Lower leg skin (tissue), 4 donors: ENCODE measurements at places on chromosomes 2 and 18.

- no peak for DNase-seq
Measured at GRCh38 chr2:188142636-188143295, 148.9 kb upstream of the GULP1 start.

DNA sequence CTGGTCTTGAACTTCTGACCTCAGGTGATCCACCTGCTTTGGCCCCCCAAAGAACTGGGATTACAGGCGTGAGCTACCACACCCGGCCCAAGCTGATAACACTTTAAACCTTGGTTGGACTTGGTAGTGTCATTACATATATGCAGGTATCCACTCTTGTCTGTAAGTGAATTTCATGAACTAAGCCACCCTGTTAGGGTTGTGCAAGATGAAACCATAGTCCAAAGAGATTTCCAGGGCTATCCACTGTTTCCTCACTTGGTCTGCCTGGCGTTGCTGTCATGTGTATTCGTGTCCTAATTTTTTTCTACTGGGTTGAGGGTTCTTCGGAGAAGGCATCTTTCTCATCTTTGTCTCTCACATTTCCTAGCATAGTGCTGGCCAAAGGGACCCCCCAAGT is 203.0 kb downstream of the CAMKMT start:
- no peak for DNase-seq

- peak; percentile 43 for DNase-seq
Measured at GRCh38 chr18:26656944-26657536, 108.7 kb upstream of the KCTD1 start.

DNA sequence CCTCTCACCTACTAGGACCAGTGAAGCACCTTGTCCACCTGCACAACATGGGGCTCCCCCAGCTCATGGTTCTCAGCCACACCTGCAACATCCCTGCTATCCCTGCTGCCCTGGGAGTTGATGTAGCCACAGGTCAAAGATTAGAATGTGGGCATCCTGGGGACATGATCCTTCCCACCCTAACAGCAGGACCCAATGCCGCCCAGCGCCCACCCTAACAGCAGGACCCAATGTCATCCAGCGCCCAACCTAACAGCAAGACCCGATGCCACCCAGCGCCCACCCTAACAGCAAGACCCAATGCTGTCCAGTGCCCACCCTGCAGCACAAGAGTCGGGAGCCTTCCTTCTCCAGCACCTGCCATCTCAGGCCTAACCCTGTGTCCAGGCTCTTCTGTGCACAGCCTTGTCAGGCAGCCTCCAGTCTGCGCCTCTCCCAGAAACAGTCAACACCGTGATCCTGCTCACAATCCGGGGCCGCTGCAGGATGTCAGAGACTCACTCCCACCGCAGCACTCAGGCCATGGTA is 237.3 kb upstream of the SALL3 start:
- no peak for DNase-seq
